ENCODE measurements at places on chromosomes 1 and 21.

DNA sequence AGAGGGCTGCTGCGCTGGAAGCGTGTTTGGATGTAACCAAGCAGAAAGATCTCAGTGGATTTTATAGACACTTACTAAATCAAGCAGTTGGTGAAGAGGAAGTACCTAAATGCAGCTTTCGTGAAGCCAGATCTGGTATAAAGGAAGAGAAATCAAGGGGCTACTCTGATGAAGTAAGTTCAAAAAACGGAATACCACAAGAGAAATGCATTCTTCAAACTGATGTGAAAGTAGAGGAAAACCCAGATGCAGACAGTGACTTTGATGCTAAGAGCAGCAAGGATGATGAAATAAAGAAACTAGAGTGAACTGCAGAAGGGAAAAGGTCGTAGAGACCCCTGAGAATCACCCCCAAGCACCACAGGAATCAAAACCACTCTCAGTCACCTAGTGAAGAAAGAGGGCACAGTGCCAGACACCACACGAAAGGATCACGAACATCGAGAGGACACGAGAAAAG lies 40.8 kb upstream of the NEXN start:
- no peak for DNase-seq

GRCh38 chr1:109404838-109405237 lies 7.1 kb upstream of the SORT1 start:
- DNase-seq: no peak

GRCh38 chr1:215439549-215439948 lies 127.6 kb upstream of the KCTD3 start:
- no peak for DNase-seq

GRCh38 chr1:62452951-62453350 lies 16.1 kb downstream of the USP1 start:
- DNase-seq: no peak

DNA sequence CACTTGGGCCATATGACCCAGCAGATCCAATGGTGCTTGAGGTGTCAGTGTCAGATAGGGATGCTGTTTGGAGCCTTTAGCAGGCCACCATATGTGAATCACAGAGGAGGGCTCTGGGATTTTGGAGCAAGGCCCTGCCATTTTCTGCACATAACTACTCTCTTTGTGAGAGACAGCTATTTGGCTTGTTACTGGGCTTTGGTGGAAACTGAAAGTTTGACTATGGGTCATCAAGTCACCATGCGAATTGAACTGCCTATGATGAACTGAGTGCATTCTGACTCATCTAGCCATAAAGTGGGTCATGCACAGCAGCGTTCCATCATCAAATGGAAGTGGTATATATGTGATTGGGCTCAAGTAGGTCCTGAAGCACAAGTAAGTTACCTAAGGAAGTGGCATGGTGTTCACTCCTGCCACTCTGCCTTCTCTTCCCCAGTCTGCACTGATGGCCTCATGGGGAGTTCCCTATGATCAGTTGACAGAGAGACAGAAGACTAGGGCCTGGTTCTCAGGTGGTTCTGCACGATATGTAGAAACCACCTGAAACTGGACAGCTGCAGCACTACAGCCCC lies 447.3 kb downstream of the AGBL4 start:
- DNase-seq: no peak

GRCh38 chr1:185566995-185567394 lies 167.2 kb upstream of the HMCN1 start:
- no peak for DNase-seq

DNA sequence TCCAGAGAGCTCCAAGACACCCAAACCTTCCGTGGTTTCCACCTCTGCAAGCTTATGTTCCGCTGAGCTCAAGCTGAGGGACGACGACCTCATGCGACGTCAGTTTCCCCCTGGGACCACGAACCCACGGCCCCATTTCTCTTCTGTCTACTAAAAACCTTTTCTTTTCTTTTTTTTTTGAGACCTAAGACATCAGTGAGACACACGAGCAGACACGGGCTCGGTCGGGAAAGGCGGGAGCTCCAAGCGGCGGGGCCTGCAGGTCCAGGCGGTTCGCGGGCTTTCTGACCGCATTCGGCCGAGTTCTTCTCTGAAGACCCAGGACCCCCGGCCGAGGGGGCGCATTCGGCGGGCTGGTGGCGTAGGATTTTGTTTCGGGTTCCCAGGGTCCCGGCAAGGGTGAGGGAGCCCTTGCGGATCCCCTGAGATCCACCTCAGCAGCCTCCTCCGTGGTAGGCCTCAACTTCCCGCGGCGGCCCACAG lies 402 bp downstream of the C21orf58 start:
- DNase-seq: no peak

GRCh38 chr1:179151908-179152682 lies 70.2 kb downstream of the TOR3A start:
- DNase-seq: no peak

DNA sequence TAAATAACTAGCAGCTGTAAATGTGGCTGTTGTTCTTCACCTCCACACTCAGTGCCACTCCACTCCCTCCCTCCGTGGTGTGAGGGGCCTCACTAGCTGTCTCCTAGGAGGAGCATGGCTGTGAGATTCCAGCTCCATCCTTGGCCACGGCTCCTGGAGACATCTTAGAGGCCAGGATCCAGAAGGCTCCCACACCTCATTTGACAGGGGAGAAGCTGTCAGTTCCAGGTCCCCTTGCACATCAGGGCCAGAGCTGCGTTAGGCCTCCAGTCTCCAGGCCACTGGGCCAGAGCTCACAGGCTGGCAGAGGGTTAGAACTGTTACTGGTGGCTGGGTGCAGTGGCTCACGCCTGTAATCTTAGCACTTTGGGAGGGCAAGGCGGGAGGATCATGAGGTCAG lies 15.0 kb downstream of the PCSK9 start:
- DNase-seq: no peak

GRCh38 chr1:31239653-31240241 lies at the start of gene NKAIN1:
Gene NKAIN1, minus strand, starts transcription at chr1:31239887. Its CDS starts 340 bp downstream, at chr1:31239547.
- no peak for DNase-seq

GRCh38 chr21:45175326-45176095 lies 101.1 kb downstream of the ADARB1 start:
- no peak for DNase-seq

DNA sequence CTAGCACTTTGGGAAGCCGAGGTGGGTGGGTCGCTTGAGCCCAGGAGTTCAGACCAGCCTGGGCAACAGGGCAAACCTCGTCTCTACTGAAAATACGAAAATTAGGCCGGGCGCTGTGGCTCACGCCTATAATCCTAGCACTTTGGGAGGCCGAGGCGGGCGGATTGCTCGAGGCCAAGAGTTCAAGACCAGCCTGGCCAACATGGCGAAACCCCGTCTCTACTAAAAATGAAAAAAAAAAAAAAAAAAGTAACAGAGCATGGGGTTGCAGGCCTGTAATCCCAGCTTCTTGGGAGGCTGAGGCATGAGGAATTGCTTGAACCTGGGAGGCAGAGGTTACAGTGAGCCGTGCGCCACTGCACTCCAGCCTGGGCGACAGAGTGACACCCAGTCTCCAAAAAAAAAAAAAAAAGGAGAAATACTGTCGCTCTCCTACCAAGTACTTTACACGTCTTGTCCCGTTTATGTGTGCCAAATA lies 724 bp upstream of the NEK2 start:
- no peak for DNase-seq

DNA sequence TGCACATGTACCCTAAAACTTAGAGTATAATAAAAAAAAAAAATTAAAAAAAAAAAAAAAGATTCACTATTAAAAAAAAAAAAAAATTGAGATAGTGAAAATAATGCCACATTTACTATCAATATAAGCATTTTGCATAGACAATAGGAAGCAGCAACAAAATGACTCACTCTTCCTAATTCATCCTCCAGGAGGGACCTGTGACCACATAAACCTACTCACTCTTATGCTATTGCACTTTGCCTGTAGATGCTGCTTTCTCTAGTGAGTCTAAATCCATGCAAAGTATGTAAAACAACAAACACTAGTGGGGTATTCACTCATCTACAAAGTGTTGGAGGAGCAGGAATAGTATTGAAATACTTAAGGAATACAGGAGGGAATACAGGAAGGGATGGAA lies 2.9 kb downstream of the OR10J5 start:
- DNase-seq: no peak

DNA sequence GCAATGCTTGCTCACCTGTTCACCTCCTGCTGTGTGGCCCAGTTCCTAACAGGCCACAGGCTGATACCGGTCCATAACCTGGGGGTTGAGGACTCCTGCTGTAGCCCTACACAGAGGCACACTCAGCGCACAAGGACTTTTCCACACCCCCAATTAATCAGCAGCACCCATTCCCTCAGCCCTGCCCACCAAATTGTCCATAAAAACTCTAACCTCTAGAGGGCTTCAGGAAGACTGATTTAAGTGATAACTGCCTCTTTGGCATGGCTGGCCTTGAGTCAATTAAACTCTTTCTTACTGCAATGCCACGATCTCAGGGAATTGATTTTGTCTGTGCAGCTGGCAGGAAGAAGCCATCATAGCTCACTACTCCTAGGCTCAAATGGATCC lies 71.3 kb upstream of the MUTYH start:
- no peak for DNase-seq

GRCh38 chr1:93463960-93464359 lies 16.0 kb downstream of the FNBP1L start:
- no peak for DNase-seq

GRCh38 chr1:204102739-204103430 lies 30.0 kb downstream of the SOX13 start:
- DNase-seq: no peak

DNA sequence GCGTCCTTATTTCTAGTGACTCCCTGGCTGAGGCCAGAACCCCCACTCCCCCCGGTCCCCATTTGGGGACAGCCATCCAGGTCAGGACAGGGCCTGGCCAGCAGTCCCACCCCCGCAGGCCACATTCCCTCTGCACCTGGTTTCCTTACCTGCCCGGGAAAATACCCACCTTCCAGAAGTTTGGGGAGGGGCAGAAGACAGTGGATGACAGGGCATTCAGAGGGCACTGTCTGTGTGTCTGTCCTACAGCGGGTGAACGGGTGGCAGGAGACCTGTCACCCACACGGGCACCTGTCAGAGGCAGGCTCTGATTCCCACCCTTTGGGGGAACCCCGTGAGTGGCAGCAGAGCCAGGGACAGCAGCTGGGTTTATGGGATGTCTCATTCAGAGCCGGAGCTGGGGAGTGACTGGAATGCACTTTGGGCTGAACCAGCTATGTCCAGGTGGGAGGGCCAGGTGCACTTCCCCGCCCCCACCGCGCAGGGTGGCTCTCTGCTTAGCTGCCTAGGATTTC lies 2.0 kb downstream of the ARHGEF16 start:
- DNase-seq: no peak

GRCh38 chr1:69139007-69139406 lies 428.7 kb upstream of the LRRC7 start:
- DNase-seq: no peak

GRCh38 chr21:37374027-37374426 lies 7.5 kb downstream of the DYRK1A start:
- no peak for DNase-seq

GRCh38 chr1:9904596-9904995 lies 5.5 kb downstream of the CTNNBIP1 start:
- DNase-seq: no peak

DNA sequence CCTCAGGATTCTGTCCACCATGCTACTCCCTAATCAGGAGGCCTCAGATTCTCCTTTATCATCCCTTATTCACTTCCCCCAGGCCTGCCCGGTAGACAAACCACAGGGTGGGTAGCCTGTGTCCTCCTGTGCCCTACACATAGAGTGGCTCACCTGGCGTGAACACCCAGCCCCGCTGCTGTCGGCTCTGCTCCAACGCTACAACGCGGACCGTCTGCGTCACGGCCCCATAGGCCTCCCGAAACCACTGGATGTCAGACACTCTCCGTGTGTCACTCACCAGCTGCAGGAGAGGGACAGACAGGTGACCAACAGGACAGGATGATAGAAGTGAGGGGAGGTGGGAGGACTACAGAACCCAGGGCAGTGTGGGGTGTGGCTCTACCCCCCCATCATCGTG lies 10.3 kb downstream of the PMVK start:
- no peak for DNase-seq

DNA sequence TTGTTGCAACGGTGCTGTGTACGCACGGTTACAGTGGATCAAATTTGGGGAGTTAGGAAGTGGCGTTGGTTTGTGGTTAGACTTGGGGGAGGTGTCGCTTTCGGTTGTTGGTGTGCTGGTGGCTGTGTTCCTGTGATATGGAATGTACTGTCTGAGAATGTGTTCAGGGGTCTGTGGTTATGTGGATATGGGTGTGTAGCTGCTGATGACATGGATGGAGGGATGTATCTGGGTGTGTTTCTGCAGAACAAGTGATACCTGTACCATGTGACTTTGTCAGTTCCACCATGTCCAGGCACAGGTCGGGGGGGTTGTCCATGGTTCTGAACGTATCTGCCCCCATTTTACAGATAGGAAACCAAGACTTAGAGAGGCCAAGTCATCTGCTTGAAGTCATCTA lies 22.7 kb downstream of the PAX7 start:
- no peak for DNase-seq

DNA sequence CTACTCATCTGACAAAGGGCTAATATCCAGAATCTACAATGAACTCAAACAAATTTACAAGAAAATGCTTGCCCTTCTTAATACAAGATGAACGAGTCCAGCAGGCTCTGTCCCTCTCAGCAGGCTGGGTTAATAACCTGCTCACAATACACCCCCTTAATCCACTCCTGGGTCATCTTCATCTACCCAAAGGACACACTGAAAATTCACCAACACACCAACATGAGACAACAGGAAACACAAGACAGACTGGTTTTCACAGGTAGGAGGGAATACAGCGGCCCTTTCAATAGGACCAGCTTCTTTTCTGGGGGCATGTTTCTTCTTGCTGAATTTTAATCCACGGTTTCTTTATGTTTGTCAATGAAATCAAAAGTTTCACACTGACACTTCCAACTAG lies 44.6 kb downstream of the SUSD4 start:
- DNase-seq: no peak
